Pancreas (tissue), 10 donors: ENCODE measurements at places on chromosomes 1 and 21. TPM values are rescaled to one million over a fixed set of nuclear protein-coding genes. Genes with fewer than 3 reads are reported as not detected.

Gene CD53
- 3.2 TPM for total RNA-seq

Gene EPB41
- total RNA-seq, result 27.8 TPM

Gene EDARADD
- 4.0 TPM for total RNA-seq

Gene GJA4
- 6.7 TPM for total RNA-seq

Gene PPCS
- total RNA-seq, result 37.2 TPM

Gene COPA
- total RNA-seq, result 99.9 TPM

Gene SLAMF9
- not detected for total RNA-seq

Gene BPNT1
- total RNA-seq, result 4.6 TPM

Gene SH2D2A
- 0.19 TPM for total RNA-seq

Gene KCNT2
- total RNA-seq, result 0.55 TPM

Gene MASP2
- total RNA-seq, result not detected

Gene CELA2B
- 938 TPM for total RNA-seq

Gene MTARC2
- 16.9 TPM for total RNA-seq

Gene KIAA0040
- 15.5 TPM for total RNA-seq

Gene FAM177B
- total RNA-seq, result 0.44 TPM

Gene MIB2
- total RNA-seq, result 27.9 TPM

Gene CCDC190
- not detected for total RNA-seq

Gene DCST1
- total RNA-seq, result not detected

Gene SERPINC1
- not detected for total RNA-seq

Gene SMPDL3B
- 18.8 TPM for total RNA-seq

Gene HPCAL4
- 0.28 TPM for total RNA-seq

Gene DFFA
- total RNA-seq, result 15.9 TPM

Gene LCE3D
- total RNA-seq, result not detected

Gene OR2M3
- not detected for total RNA-seq

Gene C1QC
- 6.5 TPM for total RNA-seq

Gene UROD
- 25.9 TPM for total RNA-seq

Gene AHDC1
- total RNA-seq, result 15.6 TPM

Gene COL24A1
- 0.31 TPM for total RNA-seq

Gene RXRG
- total RNA-seq, result 1.6 TPM

Gene BEND5
- total RNA-seq, result 3.5 TPM

Gene S100A8
- 36.1 TPM for total RNA-seq

Gene GNAI3
- 2.7 TPM for total RNA-seq

Gene CHRM3
- total RNA-seq, result 23.0 TPM

Gene PPIAL4G
- not detected for total RNA-seq
